ENCODE measurements at places on chromosomes 3 and 15. TPM values are rescaled to one million over a fixed set of nuclear protein-coding genes. Genes with fewer than 3 reads are reported as not detected.

BLM gene
- total RNA-seq, result 3.3 TPM

CLDN1 gene
- 4.1 TPM for total RNA-seq

TYRO3 gene
- total RNA-seq, result 22.4 TPM

CEMIP gene
- total RNA-seq, result 3.7 TPM

ARL6 gene
- 62.4 TPM for total RNA-seq

AHSG gene
- total RNA-seq, result not detected

WDR93 gene
- 0.41 TPM for total RNA-seq

MME gene
- 4.1 TPM for total RNA-seq

GRK7 gene
- total RNA-seq, result under 0.01 TPM

CCR1 gene
- 1.6 TPM for total RNA-seq

HESX1 gene
- total RNA-seq, result not detected

DLEC1 gene
- total RNA-seq, result 0.41 TPM

VIPR1 gene
- 0.41 TPM for total RNA-seq

LRRC58 gene
- total RNA-seq, result 22.8 TPM

IMPG2 gene
- total RNA-seq, result 3.3 TPM

C3orf70 gene
- total RNA-seq, result 30.6 TPM

HTR3E gene
- not detected for total RNA-seq

FGF12 gene
- total RNA-seq, result 136 TPM

CLDN11 gene
- total RNA-seq, result 13.9 TPM

FBXL2 gene
- total RNA-seq, result 53.8 TPM

GP5 gene
- total RNA-seq, result not detected

NEK10 gene
- total RNA-seq, result 28.1 TPM

RLBP1 gene
- total RNA-seq, result 3.3 TPM

UBA5 gene
- total RNA-seq, result 77.9 TPM

CCK gene
- total RNA-seq, result 54.6 TPM

OR4M2 gene
- total RNA-seq, result not detected

STAG1 gene
- total RNA-seq, result 92.5 TPM

FBXL22 gene
- total RNA-seq, result 0.82 TPM

PLCB2 gene
- total RNA-seq, result 4.1 TPM

CYP8B1 gene
- total RNA-seq, result not detected

DAPK2 gene
- total RNA-seq, result 0.82 TPM

GPR149 gene
- total RNA-seq, result 7.7 TPM

ZNF662 gene
- 16.7 TPM for total RNA-seq

BTLA gene
- total RNA-seq, result under 0.01 TPM

TP63 gene
- 0.41 TPM for total RNA-seq
